ENCODE measurements at places on chromosomes 12 and 14.
A peak's percentile ranks its signal among the peaks of the same experiment; 100 is the strongest.

GRCh38 chr12:22416801-22417200, 82.3 kb upstream of the ST8SIA1 start:
- DNase-seq, result no peak

GRCh38 chr12:107657133-107657532, 28.5 kb upstream of the PWP1 start:
- no peak for DNase-seq

- no peak for DNase-seq
Observed at GRCh38 chr12:52216807-52217206, 16.2 kb upstream of the KRT7 start.

DNA sequence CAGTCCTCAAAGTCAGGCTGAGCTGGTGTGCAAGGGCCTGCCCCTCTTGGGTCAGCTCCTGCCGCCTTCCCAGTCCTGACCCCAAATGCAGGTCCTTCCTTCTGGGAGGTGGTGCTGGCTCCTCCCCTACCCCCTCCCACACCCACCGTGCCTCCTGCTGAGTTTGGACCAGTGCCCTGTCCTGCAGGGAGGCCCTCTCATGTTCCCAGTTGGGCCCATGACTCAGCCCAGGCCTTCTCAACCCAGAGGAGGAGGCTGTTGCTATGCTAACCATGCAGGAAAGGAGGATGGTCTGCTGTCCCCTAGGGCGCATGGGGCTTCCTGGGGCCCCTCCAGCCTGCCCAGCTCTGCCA, 4.4 kb downstream of the ZBTB42 start:
- peak; percentile 89 for DNase-seq

DNA sequence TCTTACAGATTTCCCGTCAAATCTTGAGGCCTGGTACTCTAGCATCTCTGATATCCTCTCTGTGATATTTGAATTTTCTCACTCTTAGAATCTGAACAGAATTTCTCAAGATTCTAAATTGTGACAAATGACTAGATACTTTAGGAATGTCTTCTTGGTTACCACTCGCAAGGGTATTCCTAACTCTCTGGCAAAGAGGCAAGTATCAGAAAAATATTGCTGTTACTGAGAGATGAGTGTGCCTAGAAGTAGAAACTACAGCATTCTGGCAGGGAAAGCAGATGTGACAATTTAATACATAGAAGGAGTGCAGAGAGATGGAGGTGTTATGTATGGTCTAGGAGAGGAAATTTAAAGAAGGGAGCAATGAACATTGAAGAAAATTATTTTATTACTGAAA, 467.8 kb downstream of the LRIG3 start:
- DNase-seq, result peak; percentile 33

GRCh38 chr12:31440586-31440985, 114.6 kb upstream of the SINHCAF start:
- no peak for DNase-seq

DNA sequence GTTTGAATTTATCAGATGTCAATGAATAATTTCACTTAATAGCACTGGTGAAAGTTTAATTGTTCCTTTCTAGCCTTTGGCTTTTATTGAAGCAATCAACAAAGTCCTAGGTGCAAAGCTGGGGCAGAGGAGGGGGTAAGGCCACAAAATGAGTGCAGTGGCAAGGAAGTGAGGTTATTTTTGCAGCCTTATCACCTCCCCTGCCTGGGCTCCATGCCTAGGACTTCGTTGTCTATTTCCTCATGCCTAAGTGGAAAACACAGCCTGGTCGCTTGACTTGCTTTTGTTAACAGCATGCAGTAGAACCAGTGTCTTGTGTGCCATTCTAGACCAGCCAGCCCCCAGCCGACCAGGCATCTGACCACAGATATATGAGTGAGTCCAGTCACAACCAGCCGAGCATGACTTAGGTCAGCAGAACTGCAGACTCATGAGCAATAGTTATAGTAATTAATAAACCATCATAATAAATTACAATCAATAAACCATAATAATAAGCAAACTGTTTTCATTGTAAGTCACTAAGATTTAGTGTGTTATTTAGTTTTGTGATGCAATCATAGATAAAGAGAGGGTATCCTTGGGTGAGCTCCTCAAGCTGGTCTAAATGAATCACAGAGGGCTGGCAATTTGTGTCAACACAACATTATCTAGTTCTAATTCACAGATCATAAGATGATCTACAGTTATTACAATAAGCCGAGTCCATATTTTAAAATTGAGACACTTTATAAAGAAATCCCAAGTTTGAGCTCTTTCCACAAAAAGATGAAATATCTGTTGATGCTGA, 156.8 kb downstream of the GLT1D1 start:
- no peak for DNase-seq

GRCh38 chr12:93080994-93081809, 152.1 kb upstream of the EEA1 start:
- DNase-seq, result peak; percentile 74

DNA sequence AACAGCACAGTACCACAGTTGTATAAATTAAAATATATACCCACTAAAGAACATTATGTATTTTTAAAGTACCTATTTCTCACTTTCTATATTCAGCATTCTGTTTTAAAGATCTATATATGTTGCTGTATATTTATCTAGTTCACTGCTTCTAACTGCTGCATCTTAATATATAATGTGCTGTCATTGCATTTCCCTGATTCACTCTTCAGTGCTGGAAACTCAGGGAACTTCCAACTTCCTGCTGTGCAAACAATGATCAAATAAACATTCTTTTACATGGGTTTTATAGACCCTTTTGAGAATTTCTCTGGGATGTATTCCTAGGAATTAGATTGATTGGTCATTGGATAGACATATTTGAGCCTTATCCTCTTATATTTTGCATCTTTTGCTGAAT, 379.1 kb downstream of the APAF1 start:
- peak; percentile 4 for DNase-seq

- DNase-seq, result no peak
Observed at GRCh38 chr12:78191611-78192010, 360.9 kb downstream of the NAV3 start.

GRCh38 chr12:78155546-78155945, 324.9 kb downstream of the NAV3 start:
- DNase-seq, result peak; percentile 9

DNA sequence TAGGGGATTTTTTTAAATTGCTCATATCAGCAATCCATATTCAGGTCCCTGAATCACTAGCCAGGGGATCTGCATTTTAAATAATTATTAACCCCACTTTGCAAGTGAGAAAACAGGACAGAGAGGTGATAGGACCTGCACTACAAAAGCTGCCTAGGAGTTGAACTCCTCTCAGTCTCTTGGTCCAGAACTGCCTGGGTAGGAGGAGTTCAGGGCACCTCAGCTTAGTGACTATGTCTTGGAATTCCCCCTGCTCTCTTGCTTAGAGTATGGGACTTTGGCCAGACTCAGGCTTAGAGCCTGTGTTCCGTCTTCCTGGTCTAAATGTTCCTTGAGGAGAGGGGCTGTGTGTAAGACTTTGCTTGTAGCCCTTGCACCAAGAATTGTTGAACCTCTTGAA, 68.2 kb upstream of the WSCD2 start:
- DNase-seq, result no peak

DNA sequence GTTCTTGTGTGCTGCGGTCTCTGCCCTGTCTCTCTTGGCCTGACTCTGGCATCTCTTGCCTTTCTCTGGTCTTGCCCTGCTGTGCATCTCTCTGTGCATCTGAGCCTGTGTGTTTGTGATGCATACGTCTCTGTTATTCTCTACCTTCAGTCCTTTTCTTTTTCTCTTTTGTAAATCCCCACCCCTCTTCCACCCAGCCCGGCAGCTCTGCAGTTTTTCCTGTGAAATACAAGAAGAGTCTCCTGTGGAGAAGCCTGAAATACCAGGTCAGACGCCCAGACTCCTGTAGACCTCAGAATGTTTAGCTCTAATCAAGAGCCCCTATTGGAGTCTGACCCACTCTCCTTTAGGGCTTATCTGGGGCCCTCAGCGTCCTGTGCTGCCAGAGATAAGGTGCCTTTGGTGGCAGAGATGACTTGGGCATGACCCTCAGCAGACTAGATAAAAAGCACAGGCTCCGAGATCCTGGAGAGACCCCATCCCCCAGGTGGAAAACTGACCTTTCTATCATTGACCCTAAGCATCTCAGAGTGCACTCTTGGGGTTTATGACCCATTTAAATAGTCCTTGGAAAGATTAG, 167.5 kb upstream of the SRRM4 start:
- DNase-seq, result no peak

- no peak for DNase-seq
Observed at GRCh38 chr12:106643000-106643399, 60.2 kb downstream of the RFX4 start.

GRCh38 chr14:21191809-21192446, 36.1 kb upstream of the OR5AU1 start:
- DNase-seq, result no peak

- no peak for DNase-seq
Observed at GRCh38 chr12:50799908-50800307, 36.0 kb downstream of the ATF1 start.

GRCh38 chr14:31045501-31046080, 19.4 kb upstream of the STRN3 start:
- DNase-seq, result no peak

- no peak for DNase-seq
Observed at GRCh38 chr12:121079736-121080272, 40.8 kb upstream of the OASL start.

DNA sequence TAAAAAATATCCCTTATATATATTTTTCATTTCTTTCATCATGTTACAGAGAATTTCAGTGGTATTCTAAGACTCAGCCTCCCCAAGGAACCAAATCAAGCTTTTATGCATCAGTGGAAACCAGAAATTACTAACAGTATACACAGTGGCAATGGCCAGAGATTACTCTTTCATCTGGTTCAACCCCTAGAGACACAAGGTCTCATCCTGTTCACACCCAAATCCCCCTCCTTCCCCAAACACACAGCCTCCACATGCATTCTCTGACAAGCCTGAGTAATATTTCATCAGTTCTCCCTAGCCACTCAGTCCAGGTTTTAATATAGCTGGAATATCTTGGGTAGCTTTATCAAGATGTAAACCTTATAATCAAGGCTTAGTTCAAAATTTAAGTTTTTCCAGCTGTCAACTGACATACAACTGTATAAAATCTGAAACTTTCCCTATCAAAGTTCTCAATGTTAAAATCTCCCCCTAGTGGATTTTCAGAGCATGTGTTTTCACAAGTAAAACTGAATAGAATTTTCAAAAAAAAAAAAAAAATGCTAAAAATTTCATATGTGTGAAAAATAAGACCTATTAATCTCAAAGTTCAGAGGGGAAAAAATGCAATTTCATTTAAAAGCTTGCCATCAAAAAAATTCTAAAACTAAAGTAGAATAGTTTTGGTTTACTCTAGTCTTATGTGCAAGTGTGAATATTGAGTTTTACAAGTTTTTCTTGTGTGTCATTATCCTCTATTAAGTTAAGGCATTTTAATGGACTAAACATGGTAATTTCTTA, 10.5 kb upstream of the SSTR1 start:
- DNase-seq, result peak; percentile 22

- no peak for DNase-seq
Observed at GRCh38 chr14:79466938-79467527, 744.3 kb downstream of the DIO2 start.

GRCh38 chr14:58292187-58292586, 6.2 kb upstream of the ARID4A start:
- DNase-seq, result no peak
